ENCODE measurements at places on chromosomes 16 and 17.
A peak's percentile ranks its signal among the peaks of the same experiment; 100 is the strongest.

DNA sequence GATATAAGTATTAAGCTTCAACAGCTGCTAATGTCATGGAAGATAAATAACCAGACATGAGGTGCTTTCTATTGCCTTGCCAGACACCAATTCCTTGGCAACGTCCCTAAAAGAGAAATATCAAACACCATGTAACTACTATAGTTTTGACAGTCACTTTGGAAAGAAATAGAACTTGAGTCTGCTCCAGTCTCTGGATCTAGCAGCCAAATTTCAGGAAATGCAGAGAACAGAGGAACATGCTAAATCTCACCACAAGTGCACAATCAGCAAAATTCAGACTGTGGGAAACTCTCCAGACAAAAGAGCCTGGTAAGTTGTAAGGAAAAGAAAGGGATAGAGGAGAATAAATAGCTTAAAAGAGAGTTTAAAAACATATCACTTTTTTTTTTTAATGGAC, 28.4 kb upstream of the TANC2 start:
- DNase-seq: no peak

DNA sequence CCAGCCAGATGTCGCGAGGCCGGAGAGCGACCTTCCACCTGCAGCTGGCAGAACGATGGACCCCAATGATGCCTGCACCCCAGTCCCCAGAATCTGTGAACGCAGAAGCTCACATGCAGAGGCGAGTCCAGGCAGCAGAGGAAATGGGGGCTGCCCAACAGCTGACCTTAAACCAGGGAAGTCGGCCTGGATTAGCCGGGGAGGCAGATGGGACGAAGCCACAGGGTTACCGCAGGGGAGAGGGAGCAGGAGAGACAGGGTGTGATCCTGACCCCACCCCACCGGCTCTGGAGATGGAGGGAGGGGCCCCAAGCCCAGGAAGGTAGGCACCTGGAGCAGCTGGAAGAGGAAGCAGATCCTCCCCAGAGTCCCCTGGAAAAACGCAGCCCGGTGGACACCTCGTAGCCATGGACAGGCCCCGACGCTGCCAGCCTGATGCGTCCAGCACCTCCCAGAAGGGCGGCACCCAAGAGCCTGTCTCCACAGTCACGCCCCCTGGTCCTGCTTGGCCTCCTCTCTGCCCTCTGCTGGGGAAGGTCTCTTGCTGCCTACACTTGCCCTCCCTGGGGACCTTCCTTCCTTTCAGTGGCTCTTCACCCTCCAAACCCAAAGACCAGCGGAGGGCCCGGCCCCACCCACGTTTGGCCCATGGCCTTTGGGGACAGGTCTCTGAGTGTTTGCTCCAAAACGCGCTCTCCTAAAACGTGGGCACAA, 37.3 kb downstream of the PIEZO1 start:
- peak; percentile 22 for DNase-seq

GRCh38 chr17:39899215-39899614, 19.2 kb downstream of the GSDMB start:
- no peak for DNase-seq

DNA sequence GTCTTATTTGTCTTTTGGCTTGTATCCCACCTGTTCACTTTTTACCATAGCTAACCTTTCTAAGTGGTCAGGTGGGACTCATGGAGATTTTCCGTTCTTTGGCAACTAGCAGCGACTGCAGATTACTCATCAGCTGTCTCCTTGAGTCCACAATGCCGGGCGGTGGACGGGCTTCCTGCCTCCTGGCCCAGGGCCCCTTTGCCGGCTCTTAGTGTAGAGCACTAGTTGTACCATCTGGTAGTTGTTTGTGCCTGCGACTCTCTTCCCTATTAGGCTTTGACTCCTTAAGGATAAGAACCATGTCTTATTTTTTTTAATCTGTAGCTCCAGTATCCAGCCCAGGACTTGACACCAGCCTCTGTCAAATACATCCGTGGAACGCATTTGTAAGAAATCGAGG, 399.9 kb downstream of the WWOX start:
- DNase-seq: no peak

- peak; percentile 53 for DNase-seq
Measured at GRCh38 chr17:73340093-73340596, 28.3 kb upstream of the CDC42EP4 start.

DNA sequence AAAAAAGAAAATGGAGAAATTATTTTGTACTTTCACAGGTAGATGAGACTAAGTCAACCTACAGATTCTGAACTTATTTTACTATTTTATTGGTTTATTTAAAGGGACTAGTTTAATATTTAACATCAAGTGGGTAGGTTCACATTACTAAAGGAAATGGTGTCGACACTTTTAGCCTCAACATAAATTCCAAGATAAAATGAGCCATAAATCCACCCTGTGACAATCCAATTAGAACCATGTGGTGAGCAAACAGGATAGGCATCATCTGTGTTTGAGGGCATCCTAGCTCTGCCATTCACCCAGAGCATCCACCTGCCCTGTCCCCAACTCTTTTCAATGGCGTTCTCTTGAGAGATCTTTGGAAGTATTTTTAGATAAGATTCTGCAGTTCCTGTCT, 92.8 kb upstream of the PMFBP1 start:
- DNase-seq: no peak

DNA sequence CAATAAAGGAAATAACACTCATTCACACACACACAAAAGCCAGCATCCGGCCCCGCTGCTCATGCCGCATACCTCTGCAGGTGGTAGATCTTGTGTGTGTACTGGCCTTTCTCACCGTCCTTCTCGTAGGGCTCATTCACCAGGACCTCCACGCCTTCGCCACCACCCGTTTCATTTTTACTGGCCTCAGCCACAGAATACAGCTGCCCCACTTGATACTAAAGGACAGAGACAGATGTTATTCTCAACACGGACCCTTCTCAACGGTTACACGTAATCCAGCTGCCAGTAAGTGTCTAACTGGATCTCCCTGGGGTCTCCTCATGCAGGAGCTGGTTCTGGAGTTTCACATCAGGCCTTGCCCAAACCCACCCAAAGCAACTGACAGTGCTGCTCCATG, 9.7 kb downstream of the PITPNA start:
- no peak for DNase-seq

GRCh38 chr16:29807426-29808218, 1.3 kb downstream of the MAZ start:
- peak; percentile 93 for DNase-seq

DNA sequence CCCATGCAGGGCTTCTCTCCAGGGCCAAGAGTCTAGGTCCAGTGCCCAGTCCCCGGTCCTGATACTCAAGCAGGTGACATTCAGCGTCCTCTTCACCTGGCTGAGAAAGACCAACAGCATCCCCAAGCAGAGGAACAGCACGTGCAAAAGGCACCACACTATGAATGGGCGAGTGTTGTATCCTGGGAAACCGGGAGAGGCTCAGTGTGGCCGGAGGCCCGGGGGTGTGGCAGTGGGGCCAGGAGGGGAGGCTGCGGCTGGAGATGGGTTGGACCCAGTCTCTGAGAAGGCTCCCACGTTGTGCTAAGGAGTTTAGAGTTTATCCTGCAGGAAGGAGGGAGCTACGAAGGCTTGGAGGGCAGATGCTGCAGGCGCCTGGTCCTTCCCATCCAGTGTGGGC, 13.5 kb downstream of the ABR start:
- no peak for DNase-seq

DNA sequence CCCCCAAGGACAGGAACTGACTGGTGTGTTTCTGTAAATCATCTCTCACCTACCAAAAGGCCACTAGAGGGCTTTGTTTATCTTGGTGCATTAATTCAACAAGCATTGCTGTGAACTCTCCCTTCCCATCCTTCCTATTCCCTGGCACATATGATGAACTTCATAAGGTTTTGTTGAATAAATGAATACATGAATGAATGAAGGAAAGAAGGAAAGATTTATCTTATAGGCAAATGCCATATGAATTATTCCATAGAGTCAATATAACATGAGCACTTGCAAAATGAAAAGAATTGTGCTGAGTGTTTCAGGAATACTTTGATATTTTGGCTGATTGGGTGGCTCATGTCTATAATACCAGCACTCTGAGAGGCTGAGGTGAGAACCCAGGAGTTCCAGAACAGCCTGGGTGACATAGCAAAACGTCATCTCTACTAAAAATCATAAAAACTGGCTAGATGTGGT, 4.3 kb downstream of the SPDYE4 start:
- DNase-seq: no peak

GRCh38 chr16:19843371-19843770, 41.3 kb downstream of the GPRC5B start:
- DNase-seq: no peak

DNA sequence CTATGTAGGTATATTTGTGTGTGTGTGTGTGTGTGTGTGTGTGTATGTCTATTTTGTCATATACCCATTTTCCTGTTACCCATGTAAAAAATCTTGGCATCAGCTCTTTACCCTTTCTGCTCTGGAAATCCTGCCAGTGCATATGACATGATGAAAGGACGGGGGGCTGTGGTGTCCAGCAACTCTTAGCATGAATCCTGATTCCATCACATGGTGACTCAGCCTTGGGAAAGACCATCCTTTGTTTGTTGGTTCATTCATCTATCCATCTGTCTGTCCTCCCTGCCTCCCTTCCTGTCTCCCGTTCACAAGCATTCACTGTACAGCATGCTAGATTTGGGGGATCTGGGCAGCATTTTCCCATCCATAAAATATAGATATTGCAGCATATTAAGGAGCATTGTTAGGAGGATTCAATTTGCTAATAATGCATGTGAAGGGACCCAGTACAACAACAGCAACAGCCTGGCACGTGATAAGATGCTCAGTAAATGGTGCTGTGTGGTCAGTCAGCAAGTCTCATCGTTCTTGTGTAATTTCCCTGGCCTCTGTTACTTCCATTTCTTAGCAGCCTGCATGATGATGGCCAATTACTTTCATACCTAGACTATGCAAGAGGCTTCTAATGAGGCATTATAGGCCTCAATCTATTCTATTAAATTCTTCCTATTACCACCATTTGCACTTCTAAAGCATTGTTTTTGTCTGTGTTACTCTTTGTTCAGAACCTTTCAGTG, 191.0 kb downstream of the PRKCA start:
- DNase-seq: no peak

DNA sequence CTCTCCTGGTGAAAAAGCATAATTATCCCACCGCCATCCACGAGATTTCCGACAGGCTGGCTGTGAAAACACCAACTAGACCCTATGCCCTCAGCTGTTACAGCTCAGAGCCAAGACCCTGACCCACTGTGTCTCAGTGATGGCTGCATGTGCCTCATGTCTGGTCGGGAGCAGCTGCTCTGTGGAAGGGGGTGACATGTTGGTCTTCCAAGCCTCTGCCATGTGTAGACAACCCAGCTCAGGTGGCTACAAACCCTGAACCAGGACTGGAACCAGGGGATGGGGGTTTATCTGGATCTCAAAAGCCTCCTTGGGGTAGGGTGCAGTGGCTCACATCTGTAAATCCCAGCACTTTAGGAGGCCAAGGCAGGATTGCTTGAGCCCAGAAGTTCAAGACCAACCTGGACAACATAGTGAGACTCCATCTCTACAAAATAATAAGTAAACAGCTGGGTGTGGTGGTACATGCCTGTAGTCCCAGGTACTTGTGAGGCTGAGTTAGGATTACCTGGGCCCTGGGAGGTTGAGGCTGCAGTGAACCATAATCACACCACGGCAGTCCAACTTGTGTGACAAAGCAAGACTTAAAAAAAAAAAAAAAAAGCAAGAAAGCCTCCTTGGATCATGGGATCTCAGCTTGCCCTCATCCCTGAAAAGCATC, 220.3 kb downstream of the CPPED1 start:
- DNase-seq: no peak

DNA sequence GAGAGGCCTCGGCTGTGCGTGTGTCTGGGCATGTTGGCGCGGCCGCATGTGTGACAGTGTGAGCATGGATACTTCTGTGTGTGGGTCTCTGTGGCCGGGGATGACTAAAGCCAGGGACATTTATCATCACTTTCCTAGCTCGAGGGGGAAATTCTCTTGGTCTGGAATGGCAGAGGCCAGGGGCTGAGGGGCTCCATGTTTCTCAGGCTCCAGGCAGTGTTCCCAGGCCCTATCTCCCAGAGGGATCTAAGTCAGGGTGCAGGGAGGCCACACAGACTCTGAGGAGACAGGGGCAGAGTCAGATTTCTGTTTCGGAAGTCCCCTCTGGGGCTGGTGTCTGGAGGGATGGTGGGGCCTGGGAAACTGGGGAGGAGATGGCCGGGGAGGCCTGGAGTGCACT, 23.7 kb upstream of the SPNS2 start:
- no peak for DNase-seq

GRCh38 chr16:86167061-86167460, 268.1 kb downstream of the IRF8 start:
- DNase-seq: no peak

DNA sequence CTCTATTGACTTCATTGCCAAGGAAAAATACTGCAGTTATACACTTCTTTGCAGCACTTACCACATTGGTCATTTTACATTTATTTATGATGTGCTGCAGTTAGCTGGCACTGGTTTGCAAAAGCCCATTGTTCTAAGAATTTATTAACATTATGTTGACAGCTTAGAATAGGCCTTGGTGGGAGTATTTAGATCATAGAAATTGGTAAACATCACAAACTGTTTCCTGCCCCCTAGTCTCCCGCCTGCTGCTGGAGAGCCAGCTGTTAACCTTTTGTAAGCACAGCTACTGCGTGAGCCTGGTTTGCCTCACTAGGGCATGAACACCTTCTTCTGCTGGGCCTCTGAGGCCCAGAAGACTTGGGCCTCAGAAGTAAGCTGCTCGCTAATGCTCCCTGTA, 651.4 kb upstream of the GOT2 start:
- no peak for DNase-seq

DNA sequence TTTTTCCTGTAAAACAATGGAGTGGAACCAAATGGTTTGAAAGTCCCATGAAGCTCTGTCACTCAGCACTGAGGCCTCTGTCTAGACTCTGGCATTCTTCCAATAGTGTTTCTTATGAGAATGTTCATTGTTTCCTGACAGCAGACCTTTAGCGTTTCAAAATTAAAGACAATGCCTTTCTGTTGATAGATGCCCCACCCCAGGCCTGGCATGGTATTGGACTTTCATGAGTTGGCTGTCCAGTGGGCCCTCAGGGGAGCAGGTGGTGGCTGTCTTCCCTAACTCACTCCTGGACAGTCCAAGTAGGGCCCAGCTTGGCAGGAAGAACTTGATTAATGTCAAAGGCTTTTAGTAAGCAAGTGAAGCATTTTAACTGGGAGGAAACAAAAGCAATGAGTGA, 186.5 kb upstream of the CCL2 start:
- DNase-seq: no peak

GRCh38 chr16:565419-566330, 1.1 kb upstream of the NHLRC4 start:
- DNase-seq: no peak

DNA sequence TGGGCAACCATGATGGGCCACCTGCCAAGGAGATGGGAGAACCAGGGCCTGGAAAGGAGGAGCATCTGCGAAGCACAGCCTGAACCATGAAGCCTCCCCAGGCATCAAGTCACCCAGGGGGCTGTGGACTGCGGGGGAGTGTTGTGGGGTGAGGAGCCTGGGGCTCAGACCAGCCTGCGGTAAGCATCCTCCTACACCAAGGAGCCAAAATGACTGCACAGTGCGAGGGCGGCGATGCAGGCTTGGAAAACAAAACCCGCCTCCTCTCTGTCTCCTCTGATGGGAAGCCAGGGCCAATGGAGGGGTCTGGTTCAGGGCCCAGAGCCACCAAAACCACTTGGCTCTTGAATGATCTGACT, 18.1 kb upstream of the MAF start:
- DNase-seq: no peak

All from SW 1271 (cell line).